NCI-H1092 (cell line): ENCODE measurements at places on chromosomes 12 and 14.
A peak's percentile ranks its signal among the peaks of the same experiment; 100 is the strongest.

GRCh38 chr14:93375673-93376156 is 28.7 kb downstream of the COX8C start:
- DNase-seq: no peak

DNA sequence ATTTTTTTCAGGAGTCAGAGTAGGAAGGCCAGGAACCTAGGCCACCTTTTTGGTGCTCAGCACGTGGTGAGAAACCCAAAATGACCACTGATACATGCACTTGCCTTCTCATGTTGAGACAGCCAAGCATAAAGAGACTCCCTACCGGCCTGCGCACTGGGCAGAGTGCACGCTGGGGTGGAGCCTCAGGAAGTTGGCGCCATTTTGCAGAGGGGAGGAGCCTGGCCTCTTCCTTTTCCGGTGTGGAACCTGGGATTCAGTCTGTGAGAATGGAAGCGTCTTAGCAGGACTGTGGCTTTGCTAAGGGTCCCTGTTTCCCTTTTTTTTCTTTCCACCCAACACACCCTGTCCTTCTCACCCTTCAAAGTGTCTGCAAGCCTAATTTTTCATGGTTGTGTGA is 62.9 kb upstream of the RTRAF start:
- DNase-seq: no peak

GRCh38 chr12:70467918-70468733 is 102.0 kb downstream of the KCNMB4 start:
- no peak for DNase-seq

DNA sequence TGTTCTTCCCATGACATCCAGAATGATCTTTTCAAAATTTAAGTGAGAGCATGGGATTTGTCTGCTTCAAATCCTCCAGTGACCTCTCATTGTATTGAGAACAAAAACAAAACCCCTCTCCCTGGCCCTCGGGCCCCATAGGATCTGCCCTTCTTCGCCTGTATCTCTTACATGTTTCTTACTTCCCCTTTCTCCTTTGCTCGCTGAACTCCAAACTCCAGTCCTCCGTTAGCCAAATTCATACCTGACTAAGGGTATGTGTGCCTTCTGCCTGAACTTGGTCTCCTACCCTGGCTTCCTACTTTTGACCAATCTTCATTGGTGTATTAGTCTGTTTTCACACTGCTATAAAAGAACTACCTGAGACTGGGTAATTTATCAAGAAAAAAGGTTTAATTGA is 13.2 kb upstream of the TSPAN11 start:
- DNase-seq: no peak

DNA sequence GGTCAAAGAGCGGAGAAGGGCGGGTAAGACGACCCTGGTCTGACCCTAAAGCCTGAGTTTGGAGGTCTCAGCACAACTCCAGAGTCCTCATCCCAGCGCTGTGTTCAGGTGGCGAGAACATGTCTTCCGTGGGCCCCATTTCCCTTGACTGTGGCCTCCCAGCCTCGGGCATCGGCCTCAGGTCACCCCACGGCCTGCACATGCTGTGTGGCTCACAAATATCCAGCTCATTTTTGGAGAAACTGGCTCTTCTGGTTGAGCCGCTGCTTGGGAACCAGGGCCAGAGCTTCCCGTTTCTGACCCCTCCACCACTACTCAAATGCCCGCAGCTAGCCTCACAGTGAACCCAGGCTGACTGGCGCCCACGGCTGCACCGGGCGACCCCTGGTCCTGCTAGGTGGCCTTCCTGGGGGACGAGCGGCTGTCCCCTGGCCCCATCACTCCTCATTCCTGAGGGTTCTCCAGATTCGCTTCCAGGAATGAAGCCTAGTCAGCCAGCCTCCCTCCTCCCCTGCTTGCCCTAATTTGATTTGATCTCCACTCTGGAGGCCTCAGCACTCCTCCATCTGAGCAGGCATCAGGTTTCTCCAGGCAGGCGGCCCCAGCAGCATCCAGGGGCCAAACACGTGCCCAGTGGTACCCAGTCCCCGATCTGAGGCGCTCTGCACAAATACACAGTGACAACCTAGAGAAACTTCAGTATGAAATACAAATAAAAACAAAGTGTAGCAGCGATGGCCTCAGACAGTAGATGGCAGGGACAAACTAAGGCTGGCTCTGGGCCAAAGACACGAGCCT is 4.7 kb downstream of the P2RX2 start:
- no peak for DNase-seq

DNA sequence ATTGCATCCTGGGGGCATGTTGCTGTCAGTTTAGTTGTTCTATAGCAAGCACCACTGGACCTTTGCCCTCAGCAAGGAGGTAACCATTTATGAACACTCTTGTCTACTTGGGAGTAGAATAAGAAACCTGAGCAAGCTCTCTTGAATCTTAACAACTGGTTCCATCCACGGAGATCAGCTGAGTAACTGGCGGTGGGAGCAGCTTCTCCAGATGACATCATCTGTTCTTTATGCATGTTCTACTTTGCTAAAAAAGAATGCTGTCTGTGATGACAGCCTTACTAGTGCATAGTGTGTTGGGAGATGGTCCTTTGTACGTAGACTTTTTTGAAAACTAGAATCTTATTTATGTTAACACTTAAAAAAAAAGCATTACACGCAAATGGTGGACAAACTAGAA is 17.7 kb downstream of the SLC4A8 start:
- DNase-seq: no peak

GRCh38 chr14:39175445-39176262 is 600 bp downstream of the PNN start:
- peak; percentile 27 for DNase-seq

GRCh38 chr14:102906616-102907302 is 15.7 kb upstream of the AMN start:
- no peak for DNase-seq

GRCh38 chr12:38258411-38258810 is 58.2 kb upstream of the ALG10B start:
- DNase-seq: no peak

DNA sequence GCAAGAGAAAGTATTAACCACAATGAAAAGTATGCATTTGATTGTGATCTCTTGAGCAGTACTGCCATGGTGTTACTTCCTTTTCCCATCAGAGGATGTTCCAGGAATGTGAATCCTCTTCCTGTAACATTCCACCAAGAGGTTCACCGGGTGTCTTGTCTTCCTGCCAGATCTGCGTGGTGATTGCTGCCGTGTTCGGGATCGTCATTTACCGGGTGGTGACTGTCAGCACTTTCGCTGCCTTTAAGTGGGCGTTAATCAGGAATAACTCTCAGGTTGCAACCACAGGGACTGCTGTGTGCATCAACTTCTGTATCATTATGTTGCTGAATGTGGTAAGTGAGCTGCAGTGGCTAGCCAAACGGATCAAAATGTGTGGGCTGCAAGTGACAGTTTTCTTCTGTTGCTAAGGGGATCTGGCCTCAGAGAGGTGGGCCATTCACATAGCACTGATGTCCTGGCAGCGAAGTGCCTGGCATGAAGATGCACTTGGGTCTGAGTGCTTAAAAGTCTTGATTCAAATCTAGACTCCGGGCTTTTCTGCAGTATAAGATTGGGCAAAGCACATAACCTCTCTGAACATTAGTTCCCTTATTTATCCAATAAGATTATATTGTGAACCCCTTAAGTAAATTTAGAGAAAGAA is 123.4 kb downstream of the SLC5A8 start:
- no peak for DNase-seq

DNA sequence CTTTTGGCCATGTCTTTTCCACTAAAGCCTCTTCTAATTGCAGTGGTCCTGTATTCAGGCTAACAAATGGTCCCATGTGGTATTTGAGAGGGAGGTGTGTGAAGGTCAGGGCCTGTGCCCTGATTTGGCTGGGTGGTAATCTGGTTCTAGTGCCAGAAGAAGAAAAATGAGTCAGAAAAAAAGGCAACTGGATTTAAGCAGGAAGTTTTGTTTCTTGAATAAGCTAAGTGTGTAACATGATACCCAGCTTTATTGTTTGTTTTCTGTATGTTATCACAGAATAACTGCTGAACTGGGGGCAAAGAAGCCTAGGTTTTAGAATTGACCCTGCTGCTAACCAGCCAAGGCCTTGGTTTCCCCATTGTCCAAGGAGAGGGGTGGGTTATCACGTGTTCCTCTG is 134.0 kb downstream of the ANO6 start:
- DNase-seq: no peak

GRCh38 chr14:36880276-36880675 is 218.6 kb downstream of the PAX9 start:
- no peak for DNase-seq

DNA sequence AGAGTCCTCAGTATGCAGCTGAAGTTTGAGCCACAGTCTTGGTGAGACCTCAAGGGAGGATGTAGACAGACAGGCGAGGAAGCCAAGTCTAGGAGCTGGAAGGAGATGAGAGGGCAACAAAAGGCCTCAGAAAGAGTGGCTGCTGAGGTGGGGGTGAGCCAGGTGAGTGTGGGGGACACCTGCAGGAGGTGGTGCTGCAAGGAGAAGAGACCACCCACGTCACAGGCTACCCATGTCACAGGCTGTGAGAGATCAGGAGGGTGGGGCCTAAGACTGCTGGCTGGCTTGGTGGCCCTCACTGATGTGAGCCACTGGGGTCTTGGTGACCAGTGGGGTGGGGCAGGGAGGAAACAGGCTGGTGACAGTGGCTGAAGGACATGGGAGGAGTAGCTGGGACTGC is 97.3 kb downstream of the KIF26A start:
- DNase-seq: no peak

DNA sequence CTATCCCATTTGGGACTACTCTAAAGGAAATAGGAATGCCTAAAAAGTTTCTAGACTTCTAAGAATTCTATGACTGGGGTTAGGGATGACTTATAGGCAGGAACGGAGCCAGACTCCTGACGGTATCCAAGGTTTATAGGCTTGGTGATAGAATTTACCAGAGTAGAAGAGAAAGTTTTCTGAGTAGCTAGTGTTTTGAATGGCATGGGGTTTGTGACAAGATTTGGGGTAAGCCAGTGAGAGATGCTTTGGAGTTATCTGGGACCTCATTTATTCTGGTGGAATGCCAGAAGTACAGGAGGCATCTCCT is 444.6 kb downstream of the RAD51B start:
- no peak for DNase-seq

- DNase-seq: no peak
Measured at GRCh38 chr14:61547186-61548069, 147.9 kb upstream of the HIF1A start.

DNA sequence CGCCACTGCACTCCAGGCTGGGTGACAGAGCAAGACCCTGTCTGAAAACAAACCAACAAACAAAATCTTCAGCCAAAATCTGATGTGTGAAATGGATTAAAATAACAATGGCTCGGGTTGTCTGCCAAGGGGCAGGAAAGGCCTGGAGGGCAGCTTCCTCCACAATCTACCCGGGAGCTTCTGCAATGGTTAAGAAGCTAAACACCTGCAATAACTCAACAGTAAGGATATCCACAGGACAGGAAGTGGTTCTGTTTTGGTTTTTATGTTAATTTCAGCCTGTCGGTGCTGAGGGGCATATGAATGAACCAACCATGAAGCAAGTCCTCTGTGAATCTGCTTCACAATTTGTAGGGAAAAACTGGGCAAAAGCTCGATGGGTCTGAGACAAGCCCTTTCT is 34.4 kb downstream of the RAD52 start:
- DNase-seq: no peak

DNA sequence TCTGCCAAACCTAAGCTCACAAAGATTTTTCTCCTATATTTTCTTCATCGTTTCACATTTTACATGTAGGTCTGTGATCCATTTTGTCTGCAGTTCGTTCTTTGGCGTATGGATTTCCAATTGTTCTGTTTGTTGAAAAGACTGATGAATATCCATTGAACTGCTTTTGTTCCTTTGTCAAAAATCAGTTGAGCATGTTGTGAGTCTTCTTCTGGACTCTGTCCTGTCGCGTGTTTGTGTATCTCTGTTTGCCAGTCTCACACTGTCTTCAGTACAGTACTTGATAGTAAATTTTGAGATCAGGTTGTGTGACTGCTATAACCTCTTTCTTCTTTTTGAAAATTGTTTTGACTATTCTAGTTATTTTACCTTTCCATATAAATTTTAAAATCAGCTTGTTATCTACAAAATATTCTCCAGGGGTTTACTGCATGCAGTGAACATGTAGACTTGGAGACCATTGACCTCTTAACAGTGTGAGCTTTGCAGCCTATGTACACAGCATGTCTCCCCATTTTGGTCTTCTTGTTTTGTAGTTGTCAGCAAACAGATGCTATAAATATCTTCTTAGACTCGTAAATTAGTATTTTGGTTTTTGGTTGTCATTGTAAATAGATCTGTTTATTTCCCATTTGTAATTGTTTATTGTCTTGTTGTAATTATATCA is 94.0 kb upstream of the DYNC1H1 start:
- DNase-seq: no peak

DNA sequence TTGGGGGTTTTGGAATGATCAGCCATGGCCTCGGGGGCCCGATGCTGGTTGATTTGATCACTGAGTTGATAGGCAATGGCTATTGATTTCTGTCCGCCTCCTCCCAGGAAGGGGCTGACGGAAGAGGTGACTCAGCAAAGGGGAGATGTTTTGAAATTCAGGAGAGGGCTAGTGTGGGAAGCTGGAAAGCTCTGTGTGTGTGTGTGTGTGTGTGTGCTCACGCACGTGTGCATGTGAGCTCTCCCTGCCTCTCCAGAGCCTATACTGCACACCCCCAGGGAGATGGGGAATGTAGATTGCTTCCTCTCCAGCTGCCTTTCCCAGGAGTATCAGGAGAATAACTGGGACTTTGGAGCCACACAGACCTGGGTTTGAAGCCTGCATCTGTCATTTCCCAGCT is 184.9 kb upstream of the MYL2 start:
- no peak for DNase-seq

DNA sequence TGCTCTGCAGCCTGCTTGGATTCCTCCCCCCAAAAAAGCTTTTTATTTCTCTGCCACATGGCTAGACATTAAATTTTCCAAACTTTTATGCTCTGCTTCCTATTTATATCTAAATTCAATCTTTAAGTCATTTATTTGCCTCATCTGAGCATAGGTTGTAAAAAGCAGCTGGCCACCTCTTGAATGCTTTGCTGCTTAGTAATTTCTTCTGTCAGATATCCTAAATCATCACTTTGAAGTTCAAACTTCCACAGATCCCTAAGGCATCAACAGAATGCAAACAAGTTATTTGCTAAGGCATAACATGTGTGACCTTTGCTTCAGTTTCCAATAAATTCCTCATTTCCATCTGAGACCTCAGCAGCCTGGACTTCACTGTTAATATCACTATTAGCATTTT is 209.6 kb downstream of the FSCB start:
- DNase-seq: no peak
